ENCODE measurements at places on chromosomes 3 and 15.

DNA sequence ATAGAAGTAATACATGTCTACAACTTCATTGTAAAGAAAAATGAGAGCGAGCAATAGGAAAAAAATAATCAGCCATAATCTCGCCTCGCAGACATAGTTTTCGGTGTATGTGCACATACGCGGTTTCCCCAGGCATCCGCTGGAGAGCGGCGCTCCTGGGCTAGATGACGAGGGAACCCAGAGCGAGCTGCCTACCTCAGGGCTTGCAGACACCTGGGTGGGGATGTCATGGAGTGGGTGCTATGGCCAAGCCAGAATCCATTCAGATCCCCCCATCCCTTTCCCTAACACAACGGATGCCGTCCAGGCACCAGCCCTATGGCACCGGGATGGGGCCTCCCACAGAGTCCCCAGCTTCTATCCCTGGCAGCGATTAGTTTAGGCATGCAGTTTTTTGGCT is 4.5 kb upstream of the CFAP100 start:
- no peak overlapping the region for H3K27ac ChIP-seq
- no peak for DNase-seq
- peaks cover 32% of the 10 kb centered on the region for H3K27me3 ChIP-seq

GRCh38 chr15:72426753-72427152 is 28.6 kb downstream of the TMEM202 start:
- H3K4me3 ChIP-seq, result no peak overlapping the region
- DNase-seq, result no peak
- H3K27ac ChIP-seq, result no peak overlapping the region

DNA sequence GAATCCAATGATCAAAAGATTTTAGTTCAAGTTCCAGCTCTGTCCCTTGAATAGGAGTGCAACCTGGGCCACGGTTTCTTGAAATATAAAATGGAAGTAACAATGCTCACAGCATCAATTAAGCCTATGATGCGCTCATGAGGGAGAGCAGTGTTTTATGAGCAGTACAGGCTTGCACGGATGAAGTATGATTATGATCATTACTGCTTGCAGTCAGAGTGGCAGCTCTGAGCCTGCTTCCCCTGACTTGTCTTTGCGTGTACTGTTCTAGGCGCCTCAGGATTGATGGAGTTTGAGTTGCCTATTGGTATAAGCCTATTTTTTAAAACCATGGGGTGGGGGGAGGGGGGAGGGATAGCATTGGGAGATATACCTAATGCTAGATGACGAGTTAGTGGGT is 37.0 kb downstream of the ITGB5 start:
- no peak overlapping the region for H3K4me3 ChIP-seq
- no peaks in the 10 kb centered on the region for H3K27me3 ChIP-seq
- DNase-seq, result no peak
- H3K4me1 ChIP-seq, result peaks cover 31% of the 10 kb centered on the region
- H3K27ac ChIP-seq, result no peak overlapping the region

GRCh38 chr3:42556089-42556632 is 25.6 kb downstream of the SEC22C start:
- no peaks in the 10 kb centered on the region for H3K4me1 ChIP-seq
- H3K27me3 ChIP-seq, result no peaks in the 10 kb centered on the region
- DNase-seq, result no peak
- H3K36me3 ChIP-seq, result peaks cover 24% of the 10 kb centered on the region
- no peak overlapping the region for H3K4me3 ChIP-seq

DNA sequence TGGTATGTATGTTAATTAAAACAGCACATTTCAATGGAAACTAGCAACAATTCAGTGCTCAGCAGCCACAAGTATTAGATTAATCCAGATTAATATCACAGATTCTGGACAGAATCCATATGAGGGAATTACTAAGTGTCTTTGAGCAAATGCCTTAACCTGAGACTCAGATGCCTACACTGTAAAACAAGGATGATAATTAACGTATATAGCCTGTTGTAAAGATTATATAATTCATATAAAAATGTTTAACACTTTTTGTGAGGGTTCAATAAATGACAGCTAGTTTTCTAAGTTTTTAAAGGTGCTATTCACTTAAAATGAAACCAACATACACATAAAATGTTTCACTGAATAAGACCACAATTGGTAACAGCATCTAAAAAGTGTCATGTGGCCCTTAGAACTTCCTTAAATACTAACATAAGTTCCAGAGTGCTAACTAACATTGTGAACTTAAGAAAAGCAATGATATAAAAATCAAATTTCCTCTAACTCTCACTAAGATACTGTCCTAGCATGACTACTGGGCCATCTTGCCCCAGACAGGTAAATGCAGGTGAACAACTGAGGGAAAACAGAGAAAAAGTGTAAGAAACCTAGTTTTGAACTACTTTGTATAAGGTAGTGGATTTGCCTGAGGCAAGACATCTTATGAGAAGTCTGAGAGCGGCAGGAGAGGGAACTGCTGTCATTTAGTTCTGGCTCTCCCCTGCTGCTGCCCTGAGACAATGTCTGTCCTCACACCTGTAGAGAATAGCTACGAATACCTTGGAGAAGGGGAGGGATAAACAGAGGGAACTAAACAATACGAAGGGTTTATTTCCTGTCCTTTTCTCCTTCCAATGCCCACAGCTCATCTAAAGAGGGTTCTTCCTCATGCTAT is 151.3 kb downstream of the ADAM10 start:
- peaks cover 4% of the 10 kb centered on the region for H3K4me1 ChIP-seq
- peak; percentile 59 for DNase-seq
- H3K27me3 ChIP-seq, result no peaks in the 10 kb centered on the region
- H3K4me3 ChIP-seq, result no peak overlapping the region

DNA sequence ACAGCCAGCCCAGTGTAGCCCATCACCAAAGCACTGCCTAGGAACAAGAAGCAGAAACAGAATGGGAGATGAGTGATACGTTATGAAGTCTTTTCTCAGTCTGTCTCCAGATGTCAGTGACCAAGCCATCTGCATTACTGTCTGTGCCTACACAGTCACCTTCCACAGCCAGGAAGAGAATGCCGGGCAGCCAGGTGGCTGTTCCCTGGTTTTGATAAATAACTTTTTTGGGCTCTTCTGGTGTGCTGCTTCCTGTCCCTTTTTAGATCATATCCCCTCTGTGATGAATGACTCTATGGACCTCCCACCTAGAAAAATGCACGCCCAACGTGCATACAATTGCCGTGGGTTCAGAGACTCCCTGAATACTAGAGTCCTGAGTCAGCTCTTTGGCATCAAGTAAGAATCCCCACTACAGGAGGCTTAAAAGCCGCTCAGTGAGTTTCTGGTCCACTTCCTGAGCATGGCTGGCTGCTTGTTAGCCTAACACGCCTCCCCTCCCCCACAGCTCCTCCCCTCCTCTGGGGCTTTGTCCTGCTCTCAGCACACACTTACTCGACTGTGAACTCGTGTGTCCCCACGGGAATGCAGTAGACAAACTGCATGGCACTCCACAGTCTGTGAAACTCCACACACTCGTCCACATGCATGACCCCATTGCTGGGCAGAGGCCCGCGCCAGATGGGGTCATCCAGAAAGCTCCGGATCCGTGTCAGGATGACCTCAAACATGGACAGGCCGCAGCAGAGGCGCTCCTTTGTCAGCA is 34.7 kb downstream of the NIPA2 start:
- no peaks in the 10 kb centered on the region for H3K27me3 ChIP-seq
- no peaks in the 10 kb centered on the region for H3K4me1 ChIP-seq
- H3K4me3 ChIP-seq, result 0 out of 2 replicates have a peak overlapping the region, but pooled peaks have one; percentile 20
- peak; percentile 74 for DNase-seq
- H3K36me3 ChIP-seq, result peaks cover 12% of the 10 kb centered on the region

GRCh38 chr3:104879919-104880318 is 486.8 kb upstream of the ALCAM start:
- H3K4me3 ChIP-seq, result no peak overlapping the region
- DNase-seq, result no peak
- H3K27me3 ChIP-seq, result no peaks in the 10 kb centered on the region
- H3K36me3 ChIP-seq, result no peaks in the 10 kb centered on the region
- H3K4me1 ChIP-seq, result no peaks in the 10 kb centered on the region

All from GM23338 (cell line).